ENCODE measurements at places on chromosomes 2 and 18.

DNA sequence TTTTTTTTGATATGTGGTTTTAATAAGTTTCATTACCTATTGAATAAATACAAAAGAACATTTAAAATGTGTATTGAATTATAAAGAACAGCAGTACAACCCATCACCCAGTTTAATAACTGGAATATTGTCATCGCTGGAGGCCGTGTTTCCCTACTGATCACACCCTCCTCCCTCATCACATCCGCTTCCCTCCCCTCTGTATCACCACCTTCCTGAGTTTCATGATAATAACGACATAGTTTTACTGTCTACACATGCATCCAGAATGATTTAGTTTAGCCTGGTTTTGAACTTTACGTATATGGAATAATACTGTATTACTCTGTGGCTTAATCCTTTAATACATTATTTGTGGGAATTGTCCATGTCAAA is 2.1 kb downstream of the SERPINB8 start:
- DNase-seq: no peak

DNA sequence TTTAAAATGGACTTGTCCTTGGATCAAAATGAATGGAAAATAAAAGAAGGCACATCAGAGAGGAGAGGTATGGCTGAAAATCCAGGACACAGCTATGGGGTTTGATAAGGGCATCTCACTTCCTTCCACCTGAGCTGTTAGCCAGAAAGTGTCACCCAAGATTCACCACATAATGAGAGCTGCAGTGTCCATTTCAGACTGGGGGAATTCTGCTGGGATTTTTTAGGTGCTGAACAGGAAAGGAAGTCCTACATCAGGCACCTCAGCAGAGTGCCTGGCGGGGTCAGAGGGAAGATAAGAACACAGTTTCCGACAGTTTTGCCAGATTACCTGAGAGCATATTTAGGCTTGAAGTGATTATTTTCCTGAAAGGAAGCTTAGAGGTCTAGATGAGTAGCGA is 187.6 kb upstream of the HNMT start:
- DNase-seq: no peak

- DNase-seq: no peak
Measured at GRCh38 chr2:174615871-174616436, 18.4 kb upstream of the WIPF1 start.

GRCh38 chr18:42771936-42772335 is 343.5 kb downstream of the RIT2 start:
- DNase-seq: no peak

- DNase-seq: no peak
Measured at GRCh38 chr2:240991378-240992263, 6.8 kb upstream of the SNED1 start.

DNA sequence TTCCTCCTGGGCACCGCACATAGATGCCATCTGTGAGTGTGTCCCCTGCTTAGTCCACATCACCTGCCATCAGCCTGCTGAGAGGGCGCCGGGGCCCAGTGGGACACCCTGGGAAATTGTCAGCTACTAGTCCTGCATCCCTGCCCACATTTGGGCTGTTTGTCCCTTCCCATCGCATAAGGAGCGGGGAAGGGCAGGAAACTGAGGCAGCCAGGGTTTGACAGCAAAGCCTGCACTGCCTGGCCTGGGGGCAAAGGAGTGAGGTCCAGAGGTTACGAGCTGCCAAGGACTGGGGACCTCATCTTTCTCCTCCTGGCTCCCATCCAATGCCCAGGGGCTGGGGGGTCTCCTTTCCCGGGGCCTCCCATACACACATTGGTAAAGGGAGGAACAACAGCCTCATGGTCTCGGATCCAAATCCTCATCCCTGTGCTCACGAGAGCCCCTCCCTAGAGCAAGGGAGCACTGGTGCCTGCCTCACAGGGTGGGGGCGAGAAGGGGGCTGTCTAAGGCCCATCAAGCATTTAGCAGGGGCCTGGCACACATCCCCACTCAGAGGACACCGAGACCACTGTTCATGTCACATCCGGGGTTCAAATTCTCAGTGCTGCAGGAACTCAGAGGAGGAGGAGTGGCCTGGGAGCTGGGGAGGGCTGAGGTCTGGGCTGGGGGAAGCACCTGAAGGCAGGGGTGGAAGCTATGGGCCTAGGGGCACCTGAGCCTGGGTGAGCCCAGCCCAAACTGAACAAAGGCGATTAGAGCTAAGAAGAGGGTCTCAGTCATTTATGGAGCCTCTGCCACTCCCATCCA is 113.8 kb downstream of the SMAD7 start:
- DNase-seq: no peak

DNA sequence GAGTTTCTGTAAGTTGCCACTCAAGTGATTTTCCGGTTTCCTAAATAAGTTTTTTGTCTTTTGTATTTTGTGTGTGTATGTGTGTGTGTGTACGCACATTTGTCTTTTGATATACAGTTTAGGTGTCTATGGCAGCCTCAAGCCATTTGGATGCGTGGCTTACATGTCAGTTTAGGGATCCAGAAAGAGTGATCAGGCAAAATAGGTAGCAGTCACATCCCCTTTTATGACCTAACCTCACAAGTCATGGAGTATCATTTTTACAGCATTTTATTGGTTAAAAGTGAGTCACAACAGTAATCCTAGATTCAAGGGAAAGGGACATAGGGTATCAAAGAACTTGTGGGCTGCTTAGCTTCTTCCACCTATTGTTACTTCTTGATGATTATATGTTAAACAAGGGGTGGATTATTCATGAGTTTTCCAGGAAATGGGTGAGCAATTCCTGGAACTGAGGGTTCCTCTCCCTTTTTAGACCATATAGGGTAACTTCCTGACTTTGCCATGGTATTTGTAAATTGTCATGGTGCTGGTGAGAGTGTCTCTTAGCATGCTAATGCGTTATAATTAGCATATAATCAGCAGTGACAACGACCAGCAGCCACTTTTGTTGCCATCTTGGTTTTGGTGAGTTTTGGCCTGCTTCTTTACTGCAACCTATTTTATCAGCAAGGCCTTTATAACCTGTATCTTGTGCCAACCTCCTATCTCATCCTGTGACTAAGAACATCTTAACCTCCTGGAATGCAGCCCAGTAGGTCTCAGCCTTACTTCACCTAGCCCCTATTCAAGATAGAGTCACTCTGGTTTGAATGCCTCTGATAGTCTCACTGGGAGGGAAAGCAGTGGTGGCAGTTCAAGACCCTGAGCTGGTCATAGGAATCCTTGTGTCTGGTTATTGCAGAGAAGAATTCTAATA is 8.6 kb upstream of the SOCS6 start:
- DNase-seq: no peak

- no peak for DNase-seq
Measured at GRCh38 chr18:23226930-23227725, 91.8 kb downstream of the CABLES1 start.

DNA sequence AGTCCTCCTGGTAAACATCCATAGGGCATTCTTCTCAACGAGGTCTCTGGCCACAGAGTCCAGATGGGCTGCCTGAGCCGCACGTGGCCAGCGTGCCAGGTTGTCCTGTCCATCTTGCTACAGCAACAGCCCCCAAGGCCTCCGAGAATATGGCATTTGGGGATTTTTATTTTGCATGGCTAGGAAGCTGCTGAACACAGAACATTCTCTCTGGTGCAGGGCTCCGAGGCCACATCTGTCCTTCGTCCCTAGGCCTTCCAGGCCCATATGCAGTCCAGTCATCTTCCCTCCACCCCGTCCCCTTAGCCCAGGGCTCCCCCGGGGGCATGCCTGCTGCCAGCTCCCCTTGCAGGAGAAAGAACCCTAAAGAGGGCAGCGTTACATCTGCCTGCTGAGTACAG is 2.3 kb downstream of the HDAC4 start:
- DNase-seq: no peak

GRCh38 chr18:59551902-59552635 is 145.2 kb downstream of the CCBE1 start:
- DNase-seq: no peak

DNA sequence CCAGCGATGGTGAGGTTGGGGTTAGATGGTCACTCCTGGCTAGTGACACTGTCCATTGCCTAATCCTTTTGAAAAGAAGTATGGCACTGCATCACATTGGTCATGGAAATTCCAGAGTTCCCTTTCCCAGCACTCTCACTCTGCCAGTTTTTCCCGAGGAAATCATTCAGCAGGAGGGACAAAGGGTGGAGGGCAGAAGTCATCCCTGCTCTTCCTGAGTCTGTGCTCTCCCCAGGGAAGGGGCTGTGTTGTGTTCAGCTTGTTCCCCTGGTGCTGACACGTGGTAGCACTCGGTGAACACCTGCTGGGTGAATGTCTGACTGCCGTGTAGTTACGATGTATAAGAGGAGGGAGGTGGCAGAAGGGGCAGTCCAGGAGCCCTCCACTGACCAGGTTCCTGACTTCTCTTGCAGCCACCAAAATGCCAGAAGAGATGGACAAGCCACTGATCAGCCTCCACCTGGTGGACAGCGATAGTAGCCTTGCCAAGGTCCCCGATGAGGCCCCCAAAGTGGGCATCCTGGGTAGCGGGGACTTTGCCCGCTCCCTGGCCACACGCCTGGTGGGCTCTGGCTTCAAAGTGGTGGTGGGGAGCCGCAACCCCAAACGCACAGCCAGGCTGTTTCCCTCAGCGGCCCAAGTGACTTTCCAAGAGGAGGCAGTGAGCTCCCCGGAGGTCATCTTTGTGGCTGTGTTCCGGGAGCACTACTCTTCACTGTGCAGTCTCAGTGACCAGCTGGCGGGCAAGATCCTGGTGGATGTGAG is 21.6 kb downstream of the STEAP3 start:
- DNase-seq: no peak

- DNase-seq: no peak
Measured at GRCh38 chr2:222730366-222730999, 59.0 kb downstream of the MOGAT1 start.

DNA sequence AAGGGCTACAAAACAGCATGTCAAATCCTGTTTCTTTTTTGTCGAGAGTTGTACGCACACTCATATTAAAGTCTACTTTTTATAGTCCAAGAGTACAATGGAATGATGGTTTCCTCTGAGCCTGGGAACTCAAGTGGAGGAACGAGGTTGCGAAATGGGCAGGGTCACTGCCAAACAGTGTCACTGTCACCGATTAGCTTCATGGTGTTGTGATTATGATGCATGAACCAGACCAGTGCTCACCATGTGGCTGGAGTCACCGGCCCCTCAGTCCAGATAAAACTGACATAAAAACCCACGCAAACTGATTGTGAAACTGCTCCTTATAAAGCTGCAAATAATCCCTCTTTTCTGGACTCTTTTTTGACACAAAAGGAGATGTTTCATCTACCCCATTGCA is 122.0 kb downstream of the COPS8 start:
- no peak for DNase-seq

GRCh38 chr2:194332799-194333490 is 1324.1 kb upstream of the SLC39A10 start:
- DNase-seq: no peak

- DNase-seq: no peak
Measured at GRCh38 chr2:170012773-170013172, 165.2 kb upstream of the MYO3B start.

GRCh38 chr2:232369126-232369951 is 9.2 kb upstream of the ALPP start:
- no peak for DNase-seq

DNA sequence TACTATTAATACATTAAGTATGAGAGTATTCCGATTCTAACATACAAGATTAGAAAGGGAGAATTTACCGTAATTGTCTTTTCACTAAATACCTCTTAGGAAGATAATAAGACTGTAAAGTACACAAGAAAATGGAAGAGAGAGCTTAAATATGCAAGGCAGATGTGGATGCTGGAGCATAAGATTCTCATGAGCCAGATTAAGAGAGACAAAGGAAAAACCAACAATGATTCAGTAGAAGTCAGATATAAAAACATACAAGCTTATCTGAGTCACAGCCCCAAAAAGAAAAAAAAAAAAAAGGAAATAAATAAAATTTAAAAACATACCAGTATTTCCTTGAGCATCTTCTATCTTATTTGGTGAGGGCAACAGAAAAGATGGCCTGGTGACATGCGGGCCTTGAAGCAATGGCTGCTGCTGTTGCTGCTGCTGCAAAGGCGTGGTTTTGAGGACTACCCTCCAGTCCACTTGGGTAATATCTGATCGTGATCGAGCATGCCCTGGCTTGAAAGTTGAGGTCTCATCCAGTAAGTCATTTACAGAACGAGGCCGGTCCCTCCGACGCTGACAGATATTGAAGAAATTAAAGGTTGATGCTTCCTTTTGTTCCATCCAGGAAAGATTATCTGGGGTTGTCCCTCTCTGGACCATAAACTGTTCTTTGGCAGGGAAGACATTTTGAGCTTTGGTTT is 24.5 kb downstream of the PLEKHM3 start:
- DNase-seq: no peak

All from AML-193 (cell line).